Activated CD4-positive, alpha-beta T cell treated with anti-CD3 and anti-CD28 coated beads, Interleukin-2, amount 10 ng/mL, durations not matched to agents 24 days and 14 days (primary cell): ENCODE measurements at places on chromosomes 2 and 18. TPM values are rescaled to one million over a fixed set of nuclear protein-coding genes. Genes with fewer than 3 reads are reported as not detected.

The DGKD gene
- 49.1 and 52.8 TPM in 2 replicates for total RNA-seq

GRCh38 chr18:23879126-23879525 lies 135.4 kb upstream of the TTC39C start:
- DNase-seq, result no peak

GRCh38 chr2:25887624-25888242 lies 9.4 kb upstream of the ASXL2 start:
- DNase-seq, result no peak

GRCh38 chr18:72122103-72122502 lies 422.0 kb downstream of the CBLN2 start:
- DNase-seq, result no peak

The PTPN2 gene
- 68.8 and 72.5 TPM in 2 replicates for total RNA-seq

GRCh38 chr2:74843433-74843832 lies 9.5 kb downstream of the HK2 start:
- DNase-seq, result no peak

DNA sequence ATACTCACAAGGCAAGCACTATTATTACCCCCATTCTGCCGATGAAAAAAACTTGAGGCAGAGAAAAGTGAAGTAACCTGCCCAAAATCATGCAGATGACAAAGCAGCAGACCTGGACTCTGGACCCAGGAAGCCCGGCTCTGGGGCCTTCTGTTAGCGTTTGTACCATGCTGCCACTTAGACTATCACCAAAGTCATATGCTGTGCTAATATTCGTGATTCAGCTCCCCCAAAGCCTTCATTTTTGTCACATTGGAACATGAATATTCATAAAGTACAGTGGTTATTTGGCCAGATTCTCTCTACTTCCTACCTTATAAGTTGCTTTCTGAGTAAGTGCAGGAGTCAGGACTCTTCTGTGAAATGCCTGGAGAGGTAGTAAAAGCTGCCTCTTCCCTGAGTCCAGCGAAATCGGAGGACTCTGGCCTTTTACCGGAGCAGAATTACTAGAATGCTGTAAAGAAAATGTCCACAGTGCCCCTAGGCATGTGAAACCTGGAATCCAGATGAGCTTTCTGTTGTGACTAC lies 86.7 kb downstream of the FTCDNL1 start:
- no peak for DNase-seq

The FEZ2 gene
- 13.5 and 17.5 TPM in 2 replicates for total RNA-seq

DNA sequence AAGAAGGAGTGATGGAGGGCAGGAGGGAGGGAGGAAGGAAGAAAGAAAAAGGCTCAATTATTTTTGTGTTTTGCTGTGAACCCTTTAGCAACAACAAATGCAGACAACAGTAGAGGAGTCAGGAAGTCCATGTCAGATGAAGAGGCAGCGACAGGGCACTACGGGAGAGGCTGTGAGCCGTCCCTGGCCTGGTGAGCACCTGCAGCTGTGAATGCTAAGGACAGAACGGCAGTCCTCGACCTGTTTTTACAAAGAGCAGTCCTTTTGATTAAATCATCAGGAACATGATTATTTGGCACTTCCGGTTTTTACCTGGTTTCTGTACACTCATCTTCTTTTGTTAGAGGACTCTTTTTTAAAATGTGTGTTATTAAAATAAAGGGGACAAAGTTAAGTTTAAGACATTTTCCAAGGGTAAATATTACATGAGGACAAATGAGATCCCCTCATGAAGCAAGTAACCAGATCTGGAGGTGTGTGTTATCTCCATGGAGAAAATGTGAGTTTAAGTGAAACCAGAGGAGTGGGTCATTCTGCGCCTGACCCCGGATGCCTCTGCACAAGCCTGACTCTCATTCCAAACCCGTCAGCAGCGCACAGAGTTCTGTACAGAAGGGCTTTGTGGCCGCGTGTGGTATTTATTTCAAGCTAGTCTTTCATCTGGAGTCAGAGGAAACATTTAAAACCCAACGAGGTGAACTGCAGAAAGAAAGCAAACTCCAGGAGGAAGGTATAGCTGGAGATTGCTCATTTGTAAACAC lies 492.5 kb downstream of the SOX11 start:
- no peak for DNase-seq

DNA sequence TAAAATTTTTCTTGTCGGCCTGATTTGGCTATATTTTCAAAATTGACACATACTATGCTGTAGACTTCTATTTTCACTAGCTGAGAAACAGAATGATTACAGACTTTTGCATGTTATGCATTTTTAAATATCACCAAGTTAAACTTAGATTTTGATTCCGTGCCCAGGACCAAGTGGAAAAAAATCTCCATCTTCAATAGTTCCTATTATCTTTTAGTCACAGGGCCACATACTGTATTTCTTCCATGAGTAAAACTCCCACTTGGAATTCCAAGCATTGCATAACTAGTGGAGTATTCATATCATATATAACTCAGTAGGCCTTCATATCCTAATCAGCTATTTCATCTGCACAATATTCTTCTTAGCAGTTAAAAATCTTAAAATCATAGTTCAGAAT lies 470.9 kb downstream of the ARHGAP15 start:
- DNase-seq, result no peak
